ENCODE measurements at places on chromosomes 3 and 15.

GRCh38 chr3:46725621-46726314, 8.1 kb upstream of the PRSS50 start:
- no peak for DNase-seq

- DNase-seq = no peak
Measured at GRCh38 chr3:67312155-67312554, 314.0 kb downstream of the KBTBD8 start.

- no peak for DNase-seq
Measured at GRCh38 chr3:122843604-122844003, 48.7 kb downstream of the SLC49A4 start.

DNA sequence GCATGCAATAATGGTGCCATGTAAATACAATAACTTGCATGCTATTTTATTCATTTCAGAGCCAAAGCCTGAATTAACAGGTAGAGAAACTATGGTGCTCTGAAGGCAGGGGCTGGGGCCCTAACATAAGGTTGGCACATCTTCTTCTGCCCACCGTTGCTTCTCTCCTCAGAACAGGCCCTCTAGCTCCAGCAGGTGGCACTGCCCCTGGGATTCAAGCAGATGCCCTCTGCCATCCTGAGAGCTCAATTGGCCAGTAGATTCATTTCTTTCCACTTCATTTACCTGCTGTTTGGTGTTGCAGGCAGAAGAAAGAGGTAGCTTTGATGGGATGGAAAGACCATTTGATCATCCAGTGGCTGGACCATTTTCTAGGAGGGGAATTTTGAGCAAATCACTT, 130.5 kb downstream of the FOXB1 start:
- DNase-seq = no peak

GRCh38 chr3:38648659-38649499, 608 bp downstream of the SCN5A start:
- DNase-seq = no peak

GRCh38 chr3:81352867-81353266, 408.6 kb downstream of the GBE1 start:
- DNase-seq = no peak

- no peak for DNase-seq
Measured at GRCh38 chr3:69144631-69145245, 22.3 kb upstream of the LMOD3 start.

DNA sequence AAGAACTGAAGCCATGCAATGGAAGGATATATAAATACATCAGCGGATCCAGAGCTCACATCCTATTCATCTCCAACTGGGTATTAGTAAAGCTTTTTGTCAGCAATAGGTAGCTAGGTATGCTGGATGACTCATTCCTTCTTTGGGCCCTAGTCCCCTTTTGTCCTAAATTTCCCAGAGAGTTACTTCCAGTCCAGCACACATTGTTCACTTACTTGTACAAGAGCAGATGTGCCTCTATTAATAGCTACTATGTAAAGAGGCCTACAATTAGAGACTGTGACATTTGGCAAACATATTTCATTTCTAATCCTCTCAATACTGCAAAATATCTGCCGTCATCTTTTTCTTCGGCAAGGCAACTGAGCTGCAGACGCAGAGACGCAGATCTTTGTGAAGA, 1.7 kb upstream of the SLC4A7 start:
- DNase-seq = no peak

- no peak for DNase-seq
Measured at GRCh38 chr3:17195192-17195611, 310.4 kb downstream of the PLCL2 start.

DNA sequence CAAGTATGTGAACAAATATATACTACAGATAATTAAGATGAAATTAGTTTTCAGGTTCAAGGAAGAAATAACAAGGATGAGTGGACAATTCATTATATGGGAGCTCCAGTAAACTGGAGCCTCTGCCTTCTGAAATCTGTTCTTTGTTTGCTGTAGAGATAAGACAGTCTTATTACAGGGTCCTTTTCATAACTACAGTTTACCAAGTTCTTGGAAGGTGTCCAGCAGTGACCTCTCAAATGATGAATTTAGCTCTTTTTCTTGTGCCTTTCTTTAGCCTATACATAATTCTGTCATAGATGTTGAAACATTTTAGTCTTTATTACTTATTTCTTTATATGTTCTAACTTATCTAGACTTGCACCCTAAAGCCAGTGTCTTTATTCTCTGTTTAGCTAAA, 89.7 kb upstream of the GBE1 start:
- DNase-seq = no peak

- no peak for DNase-seq
Measured at GRCh38 chr3:42055291-42055690, 35.9 kb upstream of the TRAK1 start.

DNA sequence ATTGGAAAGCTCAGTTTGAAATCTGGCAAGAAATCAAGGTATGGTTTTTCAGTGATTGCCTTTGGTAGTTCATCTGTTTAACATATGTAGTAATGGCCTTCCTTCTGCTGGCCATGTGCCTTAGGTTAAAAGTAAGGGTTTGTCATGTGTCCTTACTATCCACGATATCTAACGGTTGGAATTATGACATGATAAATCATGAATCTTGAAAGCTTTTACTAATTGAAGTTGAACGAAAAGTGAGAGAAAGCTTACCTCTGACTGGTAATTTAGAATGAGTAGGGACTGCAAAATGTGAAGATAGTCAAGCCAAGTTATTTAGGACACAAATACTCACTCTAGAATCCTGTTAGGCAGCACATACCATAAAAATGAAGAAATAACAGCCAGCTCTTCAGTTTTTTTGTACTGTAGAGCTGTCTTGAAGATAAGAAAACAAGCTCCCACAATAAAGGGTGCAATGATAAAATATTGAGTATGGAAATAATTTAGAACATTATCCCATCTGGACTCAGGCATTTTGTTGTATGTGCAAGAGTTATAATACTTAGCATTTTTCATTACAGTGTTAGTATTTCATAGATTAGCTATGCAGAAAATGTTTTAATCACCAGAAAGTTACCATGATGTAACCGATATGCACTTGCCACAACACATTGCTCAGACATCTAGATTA, 303.4 kb downstream of the ZNF385D start:
- DNase-seq = no peak

- DNase-seq = no peak
Measured at GRCh38 chr15:56236197-56236596, 7.5 kb downstream of the RFX7 start.

- DNase-seq = peak; percentile 36
Measured at GRCh38 chr15:62742409-62743171, 300.0 kb upstream of the TPM1 start.

DNA sequence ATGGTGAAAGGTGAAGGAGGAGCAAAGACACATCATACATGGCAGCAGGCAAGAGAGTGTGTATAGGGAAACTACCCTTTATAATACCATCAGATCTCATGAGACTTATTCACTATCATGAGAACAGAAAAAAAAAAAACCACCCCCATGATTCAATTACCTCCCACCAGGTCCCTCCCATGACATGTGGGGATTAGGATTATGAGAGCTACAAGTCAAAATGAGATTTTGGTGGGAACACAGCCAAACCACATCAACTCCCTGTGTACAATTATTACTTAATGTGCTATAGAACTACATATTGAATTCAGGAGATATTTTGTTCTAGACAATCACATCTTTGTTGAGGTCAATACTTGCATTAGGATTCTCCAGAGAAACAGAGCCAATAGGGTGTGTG, 313.4 kb downstream of the CNTN6 start:
- no peak for DNase-seq

Measured in activated naive CD4-positive, alpha-beta T cell treated with anti-CD3 and anti-CD28 coated beads, Interleukin-2, amount 50 U/mL, for 16 hours (primary cell).